ENCODE measurements at places on chromosomes 7 and 10.

- DNase-seq = no peak
Observed at GRCh38 chr7:125255810-125256209, 326.2 kb upstream of the POT1 start.

GRCh38 chr10:17674566-17674965, 30.6 kb downstream of the STAM start:
- no peak for DNase-seq

GRCh38 chr7:128347647-128348097, 4.0 kb upstream of the RBM28 start:
- DNase-seq = no peak

DNA sequence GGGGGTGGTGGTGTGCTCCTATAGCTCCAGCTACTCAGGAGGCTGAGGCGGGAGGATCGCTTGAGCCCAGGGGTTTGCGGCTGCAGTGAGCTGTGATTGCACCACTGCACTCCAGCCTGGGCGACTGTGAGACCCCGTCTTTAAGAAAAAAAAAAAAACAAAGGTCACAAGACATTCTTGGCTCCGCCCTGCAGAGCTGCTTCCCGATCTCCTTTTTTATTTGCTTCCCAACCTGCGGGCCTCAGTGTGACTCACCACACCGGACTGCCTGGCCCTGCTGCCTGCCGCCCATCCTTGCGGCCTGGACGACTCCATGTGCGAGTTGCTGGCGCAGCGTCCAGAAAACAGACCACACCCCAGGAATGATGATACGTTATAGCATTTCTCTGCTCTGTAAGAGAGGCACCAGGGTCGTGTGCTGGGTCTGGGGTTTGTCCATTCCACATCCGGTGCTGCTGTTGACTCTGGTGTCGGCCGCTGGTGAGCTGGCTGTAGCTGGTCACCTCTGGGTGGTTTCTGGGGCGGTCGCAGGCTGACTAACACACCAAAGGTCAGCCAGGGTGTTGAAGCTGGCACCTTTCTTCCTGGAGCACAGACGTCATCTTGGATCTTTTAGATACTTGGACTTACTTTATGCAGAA, 123.6 kb downstream of the TCF7L2 start:
- DNase-seq = no peak

GRCh38 chr7:90747516-90747915, 151.4 kb downstream of the CDK14 start:
- no peak for DNase-seq

- no peak for DNase-seq
Observed at GRCh38 chr10:52673468-52673867, 99.1 kb downstream of the MBL2 start.
